ENCODE measurements at places on chromosomes 13 and 19.

DNA sequence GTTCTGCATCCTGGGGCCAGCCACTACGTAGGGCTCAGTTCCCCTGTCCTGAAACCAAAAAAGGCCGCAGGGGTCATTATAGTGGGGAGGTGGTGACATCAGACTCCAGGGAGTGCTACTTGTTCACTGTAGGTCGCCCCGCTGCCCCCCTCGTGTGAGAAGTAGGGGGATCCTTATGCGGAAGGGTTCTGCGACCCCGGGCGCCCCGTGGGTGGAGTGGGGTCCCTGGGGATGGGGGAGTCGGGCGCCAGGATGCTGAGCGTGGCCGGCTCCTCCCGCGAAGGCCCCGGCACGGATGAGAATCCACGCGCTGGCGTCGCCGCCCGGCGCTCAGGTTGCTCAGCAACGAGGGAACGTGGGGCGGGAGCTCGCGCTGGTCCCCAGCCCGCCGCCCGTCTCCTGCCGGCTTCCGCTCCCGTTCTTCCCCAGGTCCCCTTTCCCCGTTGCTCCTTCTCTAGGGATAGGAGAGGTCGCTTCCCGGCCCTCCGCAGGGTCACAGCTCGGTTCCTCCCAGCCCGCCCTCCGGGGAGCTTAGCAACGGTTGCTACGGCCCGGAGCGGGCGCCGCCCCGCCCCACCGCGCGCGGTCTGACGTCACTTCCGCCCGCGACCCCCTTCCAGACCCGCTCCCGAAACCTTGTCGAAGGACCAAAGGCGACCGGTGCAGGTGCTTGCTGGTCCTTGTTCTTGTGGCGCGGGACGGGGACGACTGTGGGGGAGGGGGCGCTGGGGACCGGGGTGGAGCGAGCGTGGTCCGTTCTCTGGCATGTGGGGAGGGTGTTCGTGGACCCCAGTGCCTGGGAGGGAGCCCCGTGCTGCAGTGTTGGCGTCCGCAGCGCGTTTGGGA, at the start of gene NAT14:
NAT14 (plus strand) TSS at position 596 of the 846 bp plus-strand sequence. CDS start 521 bp downstream, outside the sequence.
- DNase-seq: no peak

DNA sequence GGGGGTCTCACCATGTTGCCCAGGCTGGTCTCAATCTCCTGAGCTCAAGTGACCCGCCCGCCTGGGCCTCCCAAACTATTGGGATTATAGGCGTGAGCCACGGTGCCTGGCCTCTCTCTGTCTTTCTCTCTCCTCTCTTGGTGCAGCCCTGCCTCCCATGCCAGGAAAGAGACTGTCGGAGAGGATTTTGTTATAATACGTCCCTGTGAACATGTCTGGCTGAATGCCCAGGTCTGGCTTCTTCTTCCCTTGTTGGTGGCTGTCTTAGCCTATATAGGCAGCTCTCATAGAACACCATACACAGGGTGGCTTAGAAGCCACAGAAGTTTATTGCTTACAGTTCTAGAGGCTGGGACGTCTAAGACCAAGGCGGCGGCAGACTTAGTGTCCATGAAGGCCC, 46.4 kb downstream of the PEX11G start:
- no peak for DNase-seq

DNA sequence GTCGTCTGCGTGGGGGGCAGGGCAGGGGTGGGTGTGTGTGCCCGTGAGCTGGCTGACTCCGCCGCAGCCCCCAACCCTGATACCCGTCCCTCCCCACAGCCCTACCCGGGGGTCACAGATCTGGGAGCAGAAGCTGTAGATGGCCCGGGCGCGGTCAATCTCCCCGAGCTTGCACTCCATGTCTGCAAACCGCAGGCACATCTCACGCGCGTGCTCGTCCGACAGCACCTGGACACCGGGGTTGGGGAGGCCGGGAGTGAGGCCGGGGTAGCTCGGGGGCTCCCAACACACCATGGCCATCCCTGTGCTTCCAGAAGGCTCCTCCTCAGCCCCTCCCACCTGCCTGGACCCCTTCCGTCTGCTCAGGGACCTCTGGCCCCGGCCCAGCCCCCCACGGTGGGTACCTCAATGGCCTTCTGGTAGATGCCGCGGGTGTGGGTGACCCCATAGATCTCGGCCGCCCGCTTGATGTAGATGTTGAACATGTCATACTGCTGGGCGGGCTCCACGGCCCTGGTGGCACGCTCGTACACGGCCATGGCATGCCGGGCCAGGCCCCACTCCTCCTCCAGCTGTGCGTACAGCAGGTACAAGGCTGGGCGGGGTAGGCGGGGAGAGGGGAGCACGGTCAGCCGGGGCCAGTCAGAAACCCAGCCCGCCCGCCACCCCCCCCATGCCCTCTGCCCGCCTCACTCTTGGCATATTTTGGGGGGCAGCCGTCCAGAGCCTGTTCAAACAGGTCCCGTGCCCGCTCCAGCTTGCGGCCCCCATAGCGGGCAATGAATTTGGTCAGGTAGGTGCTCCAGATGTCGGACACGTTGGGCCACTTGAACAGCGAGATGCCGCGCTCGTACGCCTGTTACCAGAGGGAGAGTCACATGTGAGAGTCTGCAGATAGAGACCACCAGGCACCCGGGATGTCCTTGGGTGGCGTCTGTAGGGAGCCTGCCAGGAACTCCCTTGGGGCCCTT, 8.6 kb downstream of the XAB2 start:
- DNase-seq: no peak

GRCh38 chr19:29681422-29682235, 16.4 kb downstream of the PLEKHF1 start:
- no peak for DNase-seq

GRCh38 chr19:33211794-33212435, 13.7 kb downstream of the SLC7A10 start:
- no peak for DNase-seq

DNA sequence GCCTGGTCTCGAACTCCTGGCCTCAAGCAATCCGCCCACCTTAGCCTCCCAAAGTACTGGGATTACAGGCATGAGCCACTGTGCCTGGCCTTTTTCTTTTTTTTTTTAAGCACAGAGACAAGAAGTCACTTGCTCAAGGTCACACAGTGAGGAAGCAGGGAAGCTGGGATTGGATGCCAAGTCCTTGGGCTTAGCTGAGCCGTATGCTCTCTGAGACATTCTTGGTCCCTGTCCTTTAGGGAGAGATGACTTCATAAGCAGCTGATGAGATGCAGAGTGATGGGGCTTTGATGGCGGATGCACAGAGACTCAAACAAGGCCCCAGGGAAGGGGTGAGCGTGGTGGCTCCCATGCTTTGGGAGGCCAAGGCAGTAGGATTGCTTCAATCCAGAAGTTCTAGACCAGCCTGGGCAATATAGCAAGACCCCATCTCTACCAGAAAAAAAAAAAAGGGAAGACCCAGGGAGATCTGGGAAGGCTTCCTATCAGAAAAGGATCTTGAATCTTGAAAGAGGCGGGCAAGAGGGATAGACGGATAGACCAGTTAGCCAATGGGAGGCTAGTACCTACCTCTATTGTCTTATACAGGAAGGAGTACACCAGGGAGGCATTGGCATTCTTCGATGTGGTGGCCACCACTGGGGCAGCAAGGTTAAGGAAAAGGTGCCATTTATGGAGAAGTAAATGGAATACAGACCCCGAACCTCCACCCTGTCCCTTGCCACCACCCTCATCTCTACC, 3.9 kb downstream of the AP1M2 start:
- DNase-seq: no peak

GRCh38 chr13:35489050-35489449, 12.6 kb upstream of the MAB21L1 start:
- DNase-seq: no peak

DNA sequence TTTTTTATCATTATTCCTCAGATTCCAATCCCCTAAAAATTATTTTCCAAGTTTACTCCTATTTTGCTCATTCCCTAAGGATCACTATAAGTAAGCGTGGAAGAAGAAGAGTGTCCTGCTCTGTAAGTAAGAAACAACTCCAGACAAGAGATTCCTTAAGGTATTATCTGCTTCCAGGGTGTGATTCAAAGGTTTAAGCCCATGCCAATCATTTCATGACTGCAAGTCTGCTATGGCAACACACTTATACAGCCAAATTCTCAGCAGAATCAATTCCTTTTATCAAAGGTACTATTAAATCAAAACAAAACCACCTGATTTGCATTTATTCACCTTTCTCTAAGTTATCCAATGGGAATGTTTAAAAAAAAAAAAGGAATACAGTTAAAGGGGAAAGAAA, 43.7 kb downstream of the FOXO1 start:
- DNase-seq: no peak

DNA sequence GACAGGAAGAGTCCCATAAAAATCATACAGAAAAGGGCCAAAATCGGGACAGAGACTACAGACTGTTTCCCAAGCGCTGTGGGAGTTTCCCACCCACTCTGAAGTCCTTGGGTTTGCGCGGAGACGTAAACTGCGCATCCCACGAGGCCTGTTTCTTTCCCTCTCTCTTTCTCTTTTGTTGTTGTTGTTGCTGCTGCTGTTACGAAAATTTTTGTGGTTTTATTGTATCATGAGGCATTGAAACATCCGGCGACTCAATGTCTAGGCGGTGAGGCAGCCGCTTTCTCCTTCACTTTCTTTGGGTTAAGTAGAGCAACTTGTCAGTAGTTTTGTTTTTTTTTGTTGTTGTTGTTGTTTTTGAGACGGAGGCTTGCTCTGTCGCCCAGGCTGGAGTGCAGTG, 1.6 kb upstream of the PPP1R12C start:
- no peak for DNase-seq

GRCh38 chr19:6674868-6675305, 4.9 kb upstream of the TNFSF14 start:
- DNase-seq: no peak

GRCh38 chr19:13717194-13717643, 47.1 kb upstream of the MRI1 start:
- no peak for DNase-seq
